ENCODE measurements at places on chromosomes 7 and 10. TPM values are rescaled to one million over a fixed set of nuclear protein-coding genes. Genes with fewer than 3 reads are reported as not detected.

The SLC13A4 gene
- not detected for total RNA-seq

The TNPO3 gene
- 40.4 TPM for total RNA-seq

The SFTPA2 gene
- not detected for total RNA-seq

The KCP gene
- 0.19 TPM for total RNA-seq

The FAM180A gene
- total RNA-seq = not detected

The SLC16A12 gene
- total RNA-seq = 0.07 TPM

The CASD1 gene
- total RNA-seq = 8.8 TPM

The CALHM1 gene
- not detected for total RNA-seq

The CCDC136 gene
- total RNA-seq = 1.5 TPM

The ATP5MK gene
- total RNA-seq = 152 TPM

The TMEM139 gene
- 38.8 TPM for total RNA-seq

The CYP3A4 gene
- not detected for total RNA-seq

The RTKN2 gene
- total RNA-seq = 2.7 TPM

The BEND7 gene
- 8.0 TPM for total RNA-seq
